CD4-positive, alpha-beta memory T cell (primary cell): ENCODE measurements at places on chromosomes 4 and X. TPM values are rescaled to one million over a fixed set of nuclear protein-coding genes. Genes with fewer than 3 reads are reported as not detected.

Gene SPANXA1
- not detected for total RNA-seq

- DNase-seq: peak; percentile 27
Measured at GRCh38 chrX:134172588-134173259, 64.3 kb upstream of the CCDC160 start.

GRCh38 chr4:105651884-105652283, 56.6 kb downstream of the INTS12 start:
- no peak for DNase-seq

DNA sequence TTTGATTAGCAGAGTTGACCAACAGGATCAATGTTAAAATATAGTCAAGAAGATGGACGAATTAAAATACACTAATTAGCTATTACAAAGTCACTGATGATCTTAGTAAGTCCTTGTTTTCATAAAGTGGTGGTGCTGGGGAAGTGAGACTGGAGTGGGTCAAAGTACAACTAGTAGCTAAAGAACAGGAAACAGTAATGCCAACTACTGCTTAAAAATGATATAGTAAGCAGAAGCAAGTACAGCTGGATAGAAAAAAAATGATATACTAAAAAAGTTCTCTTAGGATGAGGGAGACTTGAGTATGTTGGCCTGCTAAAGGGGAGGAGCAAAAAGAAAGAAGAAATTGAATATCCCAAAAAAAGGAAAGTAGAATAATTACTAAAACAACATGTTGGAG, 580.8 kb upstream of the FTHL17 start:
- DNase-seq: no peak
